ENCODE measurements at places on chromosomes 2 and 18.

DNA sequence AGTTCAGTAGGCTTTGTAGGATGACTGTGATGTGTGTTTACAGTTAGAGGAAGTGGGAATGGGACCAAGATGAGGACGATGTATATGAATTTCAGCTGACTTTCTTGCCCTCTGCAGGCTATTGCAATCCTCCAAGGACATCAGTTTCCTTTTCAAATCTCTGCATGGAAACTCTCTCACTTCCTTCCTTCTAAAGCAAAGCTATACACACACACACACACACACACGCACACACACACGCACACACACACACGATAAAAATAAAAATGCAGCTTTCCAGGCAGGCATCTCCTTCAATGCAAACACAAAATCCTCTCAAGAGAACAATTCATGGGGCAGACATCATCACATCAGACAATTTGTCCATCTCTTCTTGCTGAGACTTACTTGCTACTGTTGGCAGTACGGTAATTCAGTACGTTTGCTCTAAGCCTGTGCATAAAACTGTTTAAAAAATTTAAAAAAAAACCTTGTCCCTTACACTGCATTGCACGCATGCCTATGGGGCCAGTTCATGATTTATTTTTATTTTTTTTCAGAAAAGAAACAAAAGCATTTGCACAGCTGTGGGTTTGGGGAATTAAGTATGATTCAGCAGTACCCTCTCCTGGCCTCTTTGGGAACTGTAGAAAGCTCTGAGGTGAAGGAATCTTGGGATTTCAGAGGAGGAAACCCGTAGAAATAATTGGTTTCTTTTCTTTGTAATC is 27.1 kb upstream of the ICOS start:
- peak; percentile 54 for DNase-seq

- DNase-seq = no peak
Measured at GRCh38 chr2:105590780-105591660, 153.7 kb upstream of the NCK2 start.

GRCh38 chr2:34105006-34105767 is 506.1 kb upstream of the FAM98A start:
- no peak for DNase-seq

GRCh38 chr2:190947711-190948251 is 66.2 kb downstream of the STAT1 start:
- no peak for DNase-seq

GRCh38 chr18:80009661-80010550 is 21.5 kb upstream of the TXNL4A start:
- no peak for DNase-seq

- no peak for DNase-seq
Measured at GRCh38 chr2:206915121-206915520, 24.2 kb upstream of the CPO start.

GRCh38 chr2:219844401-219845091 is 217.1 kb downstream of the SLC4A3 start:
- DNase-seq = no peak

DNA sequence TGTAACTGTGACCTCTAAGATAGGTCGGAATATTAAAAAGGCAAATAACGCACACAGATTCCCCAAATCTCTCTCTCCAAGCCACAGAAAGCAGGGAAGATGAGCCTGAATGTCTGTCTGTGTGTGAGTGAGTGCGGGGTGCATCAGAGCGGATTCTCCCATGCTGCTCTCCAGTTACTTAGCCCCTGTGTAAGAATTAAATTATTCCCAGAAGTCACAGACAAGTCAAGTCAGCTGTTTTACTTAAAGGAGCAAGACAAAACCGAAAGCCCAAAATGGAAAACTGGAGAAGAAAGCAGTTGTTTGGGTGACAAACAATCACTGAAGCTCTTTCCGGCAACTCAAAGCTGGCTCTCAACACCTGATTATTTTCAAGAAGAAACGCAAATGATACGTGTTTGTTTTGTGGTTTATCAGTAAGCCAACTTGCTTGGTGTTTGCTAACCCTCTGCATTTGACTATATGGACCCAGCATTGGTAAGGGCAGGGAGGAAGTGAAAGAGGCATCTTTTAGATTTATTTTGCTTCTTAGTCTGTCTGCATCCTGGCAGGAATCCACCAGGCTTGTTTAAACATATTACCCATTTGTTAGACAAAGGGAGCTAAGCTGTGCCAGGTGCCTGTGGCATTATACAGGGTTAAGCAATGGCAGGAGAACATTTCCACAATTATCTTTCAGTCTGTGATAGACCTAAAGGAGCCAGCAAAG is 121.5 kb upstream of the CREB1 start:
- no peak for DNase-seq

DNA sequence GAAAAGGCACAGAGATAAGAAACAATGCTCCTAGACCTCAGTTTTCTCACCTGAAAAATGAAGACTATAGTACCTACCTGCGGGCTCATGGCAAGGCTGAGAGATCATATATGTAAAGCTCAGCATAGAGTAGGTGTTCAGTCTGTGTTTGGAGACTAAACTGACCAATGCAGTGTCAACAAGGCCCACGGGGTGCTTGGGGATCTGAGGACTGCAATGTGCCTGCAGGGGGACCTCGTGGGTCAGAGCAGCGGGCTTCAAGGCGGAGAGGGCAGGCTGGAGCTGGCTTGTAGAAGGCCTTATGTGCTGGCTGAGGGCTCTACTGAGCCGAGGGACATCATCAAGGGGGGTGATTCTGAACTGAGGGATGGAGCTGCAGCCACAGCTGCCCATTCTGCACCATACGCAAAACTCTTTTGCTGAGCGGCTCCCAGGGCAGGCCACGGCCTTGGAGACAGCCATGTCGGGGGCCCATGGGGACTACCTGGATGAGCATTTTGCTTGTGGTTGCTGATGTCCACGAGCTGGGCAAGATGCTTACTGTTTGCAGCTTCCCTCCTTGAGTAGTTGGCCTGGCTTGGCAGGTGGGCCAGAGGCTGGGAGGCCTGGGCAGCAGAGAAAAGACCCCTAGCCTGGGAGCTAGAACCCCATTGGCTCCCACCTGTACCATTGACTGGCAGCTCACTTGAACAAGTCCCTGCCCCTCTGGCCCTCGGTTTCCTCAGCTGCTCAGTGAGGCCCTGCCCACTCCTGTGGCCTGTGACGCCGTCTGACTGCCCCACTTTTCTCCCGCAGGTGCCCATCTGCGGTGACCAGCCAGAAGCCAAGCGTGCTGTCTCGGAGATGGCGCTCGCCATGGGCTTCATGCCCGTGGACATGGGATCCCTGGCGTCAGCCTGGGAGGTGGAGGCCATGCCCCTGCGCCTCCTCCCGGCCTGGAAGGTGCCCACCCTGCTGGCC is 23.5 kb downstream of the STEAP3 start:
- DNase-seq = no peak

DNA sequence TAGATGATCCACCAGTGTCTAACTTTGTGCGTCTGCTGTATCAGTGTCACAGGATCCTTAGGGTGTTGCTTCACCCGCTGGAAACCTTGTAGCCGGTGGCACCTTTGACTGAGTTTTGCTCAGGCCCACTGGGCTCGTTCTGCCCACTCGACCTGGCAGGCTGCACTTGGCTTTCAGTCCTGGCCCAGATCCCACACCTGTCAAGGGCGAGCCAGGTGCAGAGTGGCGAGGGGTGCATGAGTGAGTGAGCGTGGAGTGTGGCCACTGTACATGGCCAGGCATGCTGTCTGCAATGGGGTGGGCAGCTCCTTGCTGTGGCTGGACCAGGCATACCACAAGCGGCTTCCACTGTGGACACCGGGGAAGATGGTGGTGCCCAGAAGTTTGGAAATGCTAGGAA is 179.0 kb downstream of the FAM210A start:
- DNase-seq = no peak

DNA sequence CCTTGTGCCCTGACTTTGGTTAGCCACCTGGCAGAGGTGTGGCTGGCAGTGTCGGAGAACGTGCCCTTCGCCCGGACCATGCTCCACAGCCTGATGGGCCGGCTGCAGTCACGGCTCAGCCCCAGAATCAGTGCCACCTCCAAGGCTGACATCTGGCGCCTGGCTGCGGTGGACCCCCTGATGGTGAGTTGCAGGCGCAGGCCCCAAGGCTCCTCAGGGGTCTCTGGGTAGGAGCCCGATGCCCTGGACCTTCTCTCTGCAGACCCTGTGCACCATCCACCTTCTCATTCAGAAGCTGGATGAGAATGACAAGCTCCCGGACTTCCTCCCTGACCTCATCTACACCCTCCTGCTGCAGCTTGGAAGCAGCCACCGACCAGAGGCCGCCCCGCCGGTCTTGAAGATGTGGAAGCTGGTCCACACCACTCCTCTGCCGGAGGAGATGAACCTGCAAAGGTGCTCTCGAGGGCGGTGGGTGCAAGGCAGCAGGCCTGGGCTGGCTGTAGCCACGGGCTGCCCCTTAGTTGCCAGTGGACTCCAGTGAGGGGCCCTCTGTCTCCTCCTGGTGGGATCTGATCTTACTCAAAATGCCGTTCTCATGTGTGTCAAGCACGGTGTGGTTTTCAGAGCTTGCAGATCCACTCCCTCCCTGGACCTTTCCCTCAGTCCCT is 32.1 kb downstream of the HJURP start:
- no peak for DNase-seq

DNA sequence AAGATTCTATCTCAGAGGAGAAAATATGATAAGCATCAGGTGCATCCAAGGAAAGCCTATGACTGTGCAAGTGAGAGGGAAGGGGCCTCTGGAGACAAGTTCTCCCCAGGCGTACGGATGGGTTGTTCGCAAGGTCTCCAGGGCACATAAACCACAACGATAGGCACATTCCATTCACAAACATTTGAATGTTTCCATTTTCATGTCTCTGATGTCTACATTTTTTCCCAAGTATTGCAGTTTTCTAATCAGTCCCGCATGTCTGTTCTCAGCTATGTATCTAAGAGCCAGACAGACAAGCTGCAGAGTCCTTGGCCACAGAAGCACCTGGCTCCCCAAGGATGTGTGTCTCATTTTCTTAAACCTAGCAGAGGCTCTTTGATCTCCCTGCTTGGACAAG is 28.0 kb downstream of the OSR1 start:
- DNase-seq = no peak

- DNase-seq = no peak
Measured at GRCh38 chr2:18771212-18771611, 181.8 kb upstream of the NT5C1B start.

- no peak for DNase-seq
Measured at GRCh38 chr2:60510713-60511112, 42.7 kb downstream of the BCL11A start.

- DNase-seq = peak; percentile 51
Measured at GRCh38 chr2:191061381-191061980, 47.5 kb upstream of the STAT1 start.

DNA sequence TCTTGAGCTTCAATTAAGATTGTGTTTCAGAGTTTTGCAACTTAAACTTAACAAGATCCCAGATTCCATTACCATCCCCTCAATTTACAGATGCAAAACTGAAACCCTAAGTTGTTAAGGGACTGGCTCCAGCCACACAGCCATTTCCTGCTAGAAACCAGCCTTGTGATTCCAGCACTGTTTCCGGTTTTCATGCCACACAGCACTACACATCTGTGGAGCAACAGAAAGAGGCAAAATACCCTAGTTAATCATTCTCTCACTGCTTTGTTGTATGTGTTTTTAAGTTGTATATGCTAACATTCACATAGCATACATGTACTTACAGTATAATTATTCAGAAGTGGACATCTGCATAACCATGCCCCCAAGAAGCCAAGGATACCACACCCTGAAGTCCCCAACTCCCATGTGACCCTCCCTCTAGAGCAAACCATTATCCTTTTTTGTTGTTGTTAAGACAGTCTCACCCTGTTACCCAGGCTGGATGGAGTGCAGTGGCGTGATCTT is 87.4 kb downstream of the MYO5B start:
- no peak for DNase-seq

DNA sequence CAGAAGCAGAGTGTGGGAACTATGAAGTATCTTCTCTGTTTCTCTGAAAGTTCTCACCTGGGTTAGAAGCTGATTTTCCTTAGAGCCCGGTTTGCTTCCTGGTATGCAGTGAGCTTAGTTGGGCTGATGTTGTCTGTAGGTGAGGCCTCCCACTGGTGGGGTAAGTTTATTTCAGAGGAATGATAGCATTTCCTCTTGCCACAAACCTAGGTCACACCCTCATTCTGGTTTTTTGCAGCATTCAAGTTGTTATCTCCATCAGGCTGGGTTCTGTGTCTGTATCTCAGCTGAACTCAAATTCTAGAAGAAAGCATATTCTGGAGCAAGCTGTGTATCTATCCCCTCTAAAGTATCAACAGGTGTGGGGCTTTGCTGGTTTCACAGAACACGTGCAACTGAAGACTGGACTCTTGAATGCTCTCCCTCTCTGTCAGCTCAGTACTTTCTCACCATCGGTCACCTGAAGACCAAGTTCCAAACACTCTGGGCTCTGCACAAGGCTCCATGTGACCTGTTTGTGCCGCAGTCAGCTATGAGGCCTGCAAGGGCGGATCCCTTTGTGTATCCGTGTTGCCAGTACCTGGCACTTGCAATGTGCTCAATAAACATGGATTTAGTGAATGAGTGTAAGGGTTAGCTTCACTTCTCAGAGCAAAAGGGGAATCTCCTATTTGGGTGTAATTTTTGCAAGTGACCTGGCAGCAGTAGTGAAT is 49.5 kb upstream of the MBOAT2 start:
- DNase-seq = no peak

DNA sequence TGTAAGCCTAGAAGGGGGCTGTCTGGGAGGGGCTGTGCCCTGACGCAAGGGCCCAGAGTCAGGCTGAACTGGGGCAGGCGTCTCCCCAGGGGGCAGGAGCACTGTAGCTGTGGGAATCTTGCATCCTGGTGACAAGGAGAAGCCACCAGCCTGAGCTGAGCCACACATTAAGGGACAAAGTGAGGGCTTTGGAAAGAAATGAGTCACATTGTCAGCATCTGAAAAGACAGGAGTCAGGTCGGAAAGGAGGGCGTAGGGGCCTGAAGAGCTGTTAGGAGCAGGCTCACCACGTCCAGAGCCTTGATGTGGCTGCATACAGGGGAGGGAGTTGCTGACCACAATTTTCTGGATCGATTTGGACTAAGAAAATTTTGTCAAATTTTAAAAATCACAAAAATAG is 298.6 kb downstream of the CYP26B1 start:
- DNase-seq = no peak

DNA sequence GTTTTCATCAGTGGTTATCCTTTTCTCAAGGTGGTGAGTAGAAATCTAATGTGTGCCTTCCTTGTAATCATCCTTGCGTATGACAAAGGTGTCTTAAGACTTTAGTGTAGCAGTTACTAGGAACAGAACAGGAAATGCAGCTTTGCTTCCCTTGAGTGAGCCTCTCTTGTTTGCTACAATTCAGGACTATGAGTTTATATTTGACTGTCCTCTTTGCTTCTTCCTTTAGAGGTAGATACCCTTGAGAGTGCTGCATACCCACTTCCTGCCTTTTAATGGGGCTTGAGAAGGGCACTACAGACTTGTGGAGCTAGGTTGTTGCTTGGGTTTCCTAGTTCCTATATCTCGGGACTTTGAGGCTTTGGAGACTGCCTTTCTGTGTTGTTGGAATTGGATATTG is 3.8 kb downstream of the KCNJ13 start:
- DNase-seq = peak; percentile 10

- no peak for DNase-seq
Measured at GRCh38 chr2:48938231-48938630, 182.7 kb upstream of the LHCGR start.
